ENCODE measurements at places on chromosomes 11 and 22. TPM values are rescaled to one million over a fixed set of nuclear protein-coding genes. Genes with fewer than 3 reads are reported as not detected.

The PGR gene
- 0.59 TPM for total RNA-seq

The PLAAT3 gene
- 52.2 TPM for total RNA-seq

The BATF2 gene
- 0.15 TPM for total RNA-seq

The OR8H2 gene
- not detected for total RNA-seq

The TMEM86A gene
- 0.47 TPM for total RNA-seq

The TSSK2 gene
- total RNA-seq, result under 0.01 TPM

The PMM1 gene
- 26.2 TPM for total RNA-seq

The CNGA4 gene
- under 0.01 TPM for total RNA-seq

The KCNK4 gene
- total RNA-seq, result not detected

The ART1 gene
- not detected for total RNA-seq

The OR5AN1 gene
- total RNA-seq, result not detected

The PHF5A gene
- 59.8 TPM for total RNA-seq

All from smooth muscle cell of the coronary artery (primary cell).